CD4-positive, alpha-beta T cell (primary cell): ENCODE measurements at places on chromosomes 5 and 9.

DNA sequence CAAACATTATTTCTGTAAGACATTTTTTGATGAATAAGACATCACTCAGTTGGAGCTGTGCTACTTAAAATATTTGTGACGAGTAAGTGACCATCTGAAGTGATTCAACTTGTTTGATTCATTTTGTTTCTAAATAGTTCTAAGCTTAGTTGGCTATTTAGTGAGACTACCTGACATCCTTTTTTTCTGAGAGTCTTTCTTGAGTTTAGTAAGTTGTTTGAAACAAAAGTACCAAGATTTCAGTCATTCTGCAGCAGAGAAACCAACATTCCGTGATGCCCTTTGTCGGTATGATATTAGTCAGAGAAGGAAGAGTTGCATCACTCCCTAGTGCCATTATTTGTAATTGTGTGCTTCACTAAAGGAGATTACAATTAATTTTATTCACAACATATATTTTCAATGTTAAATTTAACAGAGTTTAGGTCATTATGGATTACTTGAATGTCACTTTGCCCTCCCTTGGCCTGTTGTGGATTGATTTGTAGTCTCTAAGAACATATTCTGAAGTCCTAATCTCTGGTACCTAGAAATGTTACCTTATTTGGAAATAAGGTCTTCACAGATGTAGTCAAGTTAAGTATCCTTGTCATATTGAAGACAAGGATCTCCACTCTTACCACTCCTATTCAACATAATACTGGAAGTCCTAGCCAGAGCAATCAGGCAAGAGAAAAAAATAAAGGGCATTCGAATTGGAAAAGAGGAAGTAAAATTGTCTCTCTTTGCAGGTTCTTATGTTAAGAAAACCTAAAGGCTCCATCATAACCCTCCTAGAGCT is 212.2 kb downstream of the PCSK1 start:
- DNase-seq = no peak

- no peak for DNase-seq
These were observed 55.9 kb upstream of the ANKRD55 start for GRCh38 chr5:56288873-56289601.

GRCh38 chr5:112293587-112293986 is 125.5 kb downstream of the EPB41L4A start:
- no peak for DNase-seq

DNA sequence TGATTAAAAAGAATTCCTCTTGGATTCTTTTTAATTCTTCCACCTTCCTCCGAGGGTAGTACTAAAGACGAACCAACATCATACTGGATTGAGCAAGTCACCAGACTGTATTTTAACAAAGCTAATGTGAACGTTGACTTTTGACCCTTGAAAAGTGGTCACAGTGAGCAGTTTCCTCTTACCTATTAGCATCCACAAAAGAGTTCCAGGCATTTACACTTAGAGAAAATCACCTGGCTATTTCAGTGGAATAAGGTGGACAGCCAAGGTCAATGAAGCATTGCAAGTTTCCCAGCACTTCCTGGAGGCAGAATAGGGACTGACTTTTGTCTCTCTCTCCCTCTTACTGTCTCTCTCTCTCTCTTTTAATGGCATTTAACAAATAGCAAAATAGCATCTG is 145.1 kb upstream of the DAB2 start:
- no peak for DNase-seq

DNA sequence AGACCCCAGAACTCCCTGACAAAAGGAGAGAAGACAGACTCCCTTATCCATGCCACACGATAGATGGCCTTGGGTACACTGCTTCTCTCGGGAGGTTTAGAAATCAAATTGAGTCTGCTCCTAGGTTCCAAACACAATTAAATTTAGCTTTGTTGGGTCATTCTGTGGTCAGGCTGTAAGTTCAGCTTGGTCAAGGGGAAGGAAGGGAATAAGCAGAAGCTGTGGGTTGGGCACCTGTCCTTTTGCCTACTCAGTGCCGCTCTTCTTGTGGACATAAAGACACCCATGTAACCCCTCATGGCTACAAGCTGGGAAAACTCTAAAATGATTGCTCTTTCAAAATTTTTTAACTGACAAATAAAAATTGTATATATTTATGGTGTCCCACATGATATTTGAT is 19.1 kb upstream of the AK3 start:
- no peak for DNase-seq

DNA sequence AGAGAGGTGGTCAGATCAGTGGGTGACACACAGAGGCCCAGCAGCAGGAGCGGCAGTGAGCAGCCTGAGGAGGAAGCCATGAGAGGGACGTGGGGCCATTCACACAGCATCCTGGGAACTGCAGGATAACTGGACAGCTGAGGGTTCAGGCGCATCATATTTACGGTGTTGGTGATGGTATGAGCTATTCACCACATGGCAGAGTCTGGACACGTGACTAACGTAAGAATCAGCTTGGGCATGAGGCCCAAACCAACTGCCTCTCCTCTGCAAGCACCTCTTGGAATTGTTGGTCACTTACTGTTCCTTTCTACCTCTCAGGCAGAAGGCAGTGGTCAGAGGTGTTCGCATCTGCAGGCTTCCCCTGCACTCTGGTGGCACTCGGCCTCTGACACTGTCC is 141.1 kb downstream of the ENTREP1 start:
- DNase-seq = no peak

DNA sequence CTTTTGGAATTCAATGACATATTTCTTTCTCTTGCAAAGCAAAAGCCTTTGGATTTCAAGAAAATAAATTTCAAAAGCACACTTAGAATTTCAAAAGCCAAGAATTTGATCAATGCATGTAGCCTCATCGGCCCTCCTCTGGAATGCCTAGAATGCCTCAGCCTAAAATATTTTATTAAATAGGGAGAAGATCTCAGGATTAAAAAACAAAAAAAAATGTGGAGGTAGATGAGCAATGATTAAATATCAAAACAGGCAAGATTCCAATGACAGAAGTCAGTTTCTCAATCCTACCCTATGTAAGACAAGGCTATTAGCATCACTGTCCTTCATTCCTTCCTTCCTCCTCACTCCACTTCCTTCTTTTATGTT is 169.0 kb downstream of the CDH6 start:
- DNase-seq = no peak

DNA sequence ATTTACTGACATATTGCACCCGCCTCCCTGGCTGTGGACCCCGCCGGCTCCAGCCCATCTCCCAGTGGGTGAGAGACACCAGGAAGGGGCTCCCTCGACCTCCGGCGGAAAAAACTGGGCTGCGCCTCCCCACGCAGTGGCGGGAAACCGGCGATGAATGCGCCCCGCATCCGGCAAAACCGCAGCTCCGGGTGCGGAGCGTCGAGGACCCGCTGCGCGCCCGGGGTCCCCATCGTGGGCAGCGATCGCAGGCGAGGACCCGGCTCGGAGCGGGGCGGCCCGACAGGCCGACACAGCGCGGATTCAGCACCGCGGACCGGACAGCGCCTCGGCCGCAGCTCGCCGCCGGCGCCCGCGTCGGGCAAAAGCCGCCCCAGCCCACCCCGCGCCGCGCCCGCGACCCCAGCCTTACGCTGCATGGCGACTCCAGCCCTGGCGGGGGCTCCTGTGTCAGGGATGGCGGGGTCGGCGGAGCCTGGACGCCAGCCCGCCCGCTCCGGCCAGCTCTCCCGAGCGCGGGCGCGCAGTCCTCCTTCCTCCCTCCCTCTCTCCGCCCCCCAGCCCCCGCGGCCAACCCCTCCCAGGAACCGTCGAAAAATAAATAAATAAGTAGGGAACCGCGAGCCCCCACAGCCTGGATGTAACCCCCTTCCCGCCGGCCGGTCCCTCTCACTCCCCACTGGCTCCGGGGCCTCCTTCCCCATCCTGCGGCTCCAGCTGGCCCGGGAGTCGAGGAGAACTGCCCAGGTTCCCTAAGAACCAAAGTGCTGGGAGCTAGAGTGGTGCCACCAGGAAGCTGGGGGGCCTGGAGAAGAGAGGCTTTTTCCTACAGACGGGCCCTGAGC is 3.1 kb downstream of the LHX3 start:
- DNase-seq = no peak
